Hematopoietic multipotent progenitor cell treated with erythropoietin and hydrocortisone succinate and interleukin-3 and kit ligand, for 4 days (in vitro differentiated cells): ENCODE measurements at places on chromosomes 13 and 19.

DNA sequence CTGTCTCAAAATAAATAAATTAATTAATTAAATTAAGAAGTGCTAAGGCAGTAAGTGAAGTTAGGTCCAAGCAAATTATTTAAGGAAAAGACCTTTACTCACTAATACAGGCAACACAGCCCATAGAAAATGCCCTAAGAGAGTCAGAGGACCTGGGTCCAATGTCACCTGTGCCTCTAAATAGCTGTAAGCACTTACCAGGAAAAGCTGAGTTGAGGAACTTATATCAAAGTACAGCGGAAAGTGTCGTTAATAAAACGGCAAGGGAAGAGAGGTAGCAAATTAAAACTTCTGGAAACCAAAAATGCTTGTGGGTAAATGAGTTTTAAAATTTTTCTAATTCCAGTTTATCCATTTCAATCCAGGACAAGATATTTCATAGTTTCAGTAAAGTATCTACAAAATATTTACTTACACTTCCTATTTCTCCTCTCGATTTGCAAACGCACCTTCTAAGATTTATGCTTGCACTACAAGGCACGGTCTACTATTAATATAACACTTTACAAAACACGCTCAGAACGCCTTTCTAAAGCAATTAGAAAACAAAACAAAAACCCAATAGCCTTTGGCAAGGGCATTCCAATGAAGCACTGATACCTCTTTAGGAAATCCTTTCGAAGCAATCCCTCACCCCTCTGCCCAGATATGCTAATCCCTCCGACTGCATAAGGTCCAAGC, 963 bp downstream of the VPS36 start:
- DNase-seq, result peak; percentile 22

GRCh38 chr13:40480915-40481516, 185.4 kb downstream of the FOXO1 start:
- no peak for DNase-seq

- no peak for DNase-seq
These were observed 51.1 kb downstream of the DNM2 start for GRCh38 chr19:10768936-10769335.

DNA sequence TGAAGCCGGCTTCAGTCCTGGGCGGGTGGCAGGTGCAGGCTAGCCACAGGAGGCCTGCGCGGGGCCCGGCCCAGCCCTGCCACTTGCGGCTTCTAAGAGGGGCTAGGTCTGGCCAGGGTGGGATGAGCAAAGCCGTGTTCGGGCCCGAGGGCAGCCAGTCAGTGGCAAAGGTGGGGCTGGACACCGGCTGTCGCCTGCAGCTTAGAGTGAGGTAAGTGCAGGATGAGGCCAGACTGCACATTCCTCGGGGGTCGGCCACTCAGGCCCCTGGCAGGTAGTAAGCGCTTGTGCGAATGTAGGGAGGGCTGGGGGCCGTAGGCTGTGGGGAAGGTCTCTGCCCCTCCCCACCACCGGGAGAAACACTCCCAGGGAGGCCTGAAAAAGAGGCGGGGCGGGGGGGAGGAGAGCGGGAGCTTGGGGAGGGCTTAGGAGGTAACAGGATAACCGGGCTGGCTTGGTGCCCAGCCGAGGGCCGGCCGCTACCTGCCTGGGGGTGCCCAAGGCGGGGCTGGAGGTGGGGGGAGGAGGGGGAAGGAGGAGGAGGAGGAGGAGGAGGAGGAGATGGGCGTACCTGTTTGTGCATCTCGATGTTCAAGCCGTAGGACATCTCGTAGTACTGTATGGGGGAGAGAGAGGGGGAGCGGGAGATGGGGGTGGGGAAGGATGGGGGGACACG, 6.4 kb downstream of the TLE5 start:
- DNase-seq, result no peak

- DNase-seq, result no peak
These were observed 329.7 kb downstream of the UQCRFS1 start for GRCh38 chr19:28883241-28883693.

DNA sequence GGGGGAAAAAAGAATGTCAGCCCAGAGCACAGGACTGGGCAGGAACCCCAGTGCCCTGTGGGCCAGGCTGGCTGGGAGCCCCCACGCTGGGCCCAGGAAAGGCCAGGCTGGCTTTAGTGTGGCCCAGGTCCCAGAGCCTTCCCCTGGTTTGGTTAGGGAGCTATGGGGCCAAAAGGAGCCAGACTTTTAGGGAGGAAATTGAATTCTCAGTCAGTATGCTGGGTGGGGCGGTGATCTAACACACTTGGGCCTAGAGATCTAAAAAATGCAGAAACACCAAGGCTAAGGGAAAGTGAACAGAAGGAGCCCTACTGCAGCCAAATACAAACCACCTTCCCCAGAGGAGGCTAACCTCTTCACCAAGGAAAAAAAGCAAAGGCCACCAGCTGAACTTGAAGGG, 137.5 kb downstream of the CRYL1 start:
- no peak for DNase-seq

GRCh38 chr13:98333486-98333885, 156.4 kb upstream of the RNF113B start:
- DNase-seq, result no peak

DNA sequence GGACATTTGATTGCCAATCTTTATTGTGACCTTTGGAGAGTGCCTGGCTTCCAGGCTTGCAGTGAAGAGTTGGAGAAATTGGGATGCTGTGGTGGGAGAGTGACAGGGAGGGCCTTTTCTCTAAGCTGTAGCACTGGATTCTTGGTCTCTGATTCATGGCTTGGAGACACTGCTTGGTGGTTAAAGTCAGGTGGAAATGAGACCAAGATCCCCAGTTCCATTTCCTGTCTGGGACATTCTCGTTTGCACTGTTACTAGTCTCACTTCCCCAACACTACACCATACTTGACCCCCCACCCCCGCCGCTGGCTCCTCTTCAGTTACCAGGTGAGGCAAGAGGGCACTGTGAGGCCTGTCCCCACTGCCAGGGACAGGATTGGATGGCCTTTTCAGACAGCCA, 2.9 kb downstream of the SUPT5H start:
- DNase-seq, result no peak

GRCh38 chr13:60572003-60572798, 175.2 kb downstream of the TDRD3 start:
- DNase-seq, result peak; percentile 7

DNA sequence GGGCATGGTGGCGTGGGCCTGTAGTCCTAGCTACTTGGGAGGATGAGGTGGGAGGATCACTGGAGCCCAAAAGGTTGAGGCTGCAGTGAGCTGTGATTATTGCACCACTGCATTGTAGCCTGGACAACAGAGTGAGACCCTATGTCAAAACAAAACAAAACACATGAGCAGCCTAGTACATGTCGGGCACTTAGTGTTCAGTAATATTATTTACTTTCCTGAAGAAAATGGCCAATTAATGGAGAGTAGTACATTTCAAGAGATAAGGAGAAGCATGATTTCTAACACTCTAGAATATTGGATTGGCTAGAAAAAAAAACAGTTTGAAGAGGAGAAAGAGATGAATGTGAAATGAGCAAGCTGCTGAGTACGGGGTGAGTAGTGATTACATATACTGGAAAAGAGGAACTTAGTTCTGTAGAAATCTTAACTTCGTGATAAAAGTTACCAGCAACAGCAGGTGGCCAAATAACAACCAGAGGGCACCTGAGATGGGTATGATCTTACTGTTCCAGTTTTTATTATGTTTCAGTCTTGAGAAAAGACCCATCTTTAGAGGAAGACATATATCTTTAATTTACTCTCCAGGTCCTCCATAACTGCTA, 36.2 kb downstream of the SPATA13 start:
- DNase-seq, result peak; percentile 65

- DNase-seq, result no peak
These were observed 9.8 kb downstream of the ECSIT start for GRCh38 chr19:11519138-11519537.

DNA sequence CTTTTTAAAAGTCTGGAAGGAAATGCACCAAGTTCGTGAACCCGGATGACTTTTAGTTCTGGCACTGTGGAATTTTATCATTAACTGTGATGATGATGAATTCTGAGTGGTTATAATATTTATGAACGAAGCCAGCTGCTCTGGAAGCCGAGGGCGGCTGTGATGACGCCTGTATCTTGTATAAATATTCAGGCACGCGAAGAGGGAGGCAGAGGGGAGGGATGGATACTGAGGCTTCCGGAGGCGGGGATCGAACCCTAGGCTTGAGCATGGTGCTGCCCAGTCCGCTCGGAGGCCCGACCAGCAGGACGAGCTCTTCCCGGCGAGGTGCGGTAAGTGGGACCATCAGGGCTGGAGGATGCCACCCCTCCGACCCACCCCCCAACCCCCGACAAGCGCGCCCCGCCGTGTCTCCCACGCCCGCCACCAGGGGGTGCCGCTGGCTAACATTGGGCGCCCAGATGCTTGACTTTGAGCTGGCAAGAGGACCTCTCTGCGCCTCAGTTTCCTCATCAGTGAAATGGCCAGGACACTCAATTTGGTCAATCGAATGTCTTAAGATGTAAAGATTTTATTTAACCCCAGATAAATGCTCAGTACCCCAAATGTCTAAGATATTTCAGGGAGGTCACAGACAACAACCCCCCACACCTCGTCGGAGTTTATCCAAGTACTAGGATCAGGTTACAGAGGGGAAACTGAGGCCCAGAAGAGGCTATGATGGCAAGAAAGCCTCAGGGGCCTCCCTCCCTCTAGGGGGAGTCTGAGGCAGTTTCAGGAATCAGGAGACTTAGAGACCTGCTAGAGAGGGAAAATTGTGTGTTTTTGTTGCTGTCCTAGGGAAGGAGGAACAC, 4.5 kb upstream of the RAB3A start:
- peak; percentile 61 for DNase-seq

DNA sequence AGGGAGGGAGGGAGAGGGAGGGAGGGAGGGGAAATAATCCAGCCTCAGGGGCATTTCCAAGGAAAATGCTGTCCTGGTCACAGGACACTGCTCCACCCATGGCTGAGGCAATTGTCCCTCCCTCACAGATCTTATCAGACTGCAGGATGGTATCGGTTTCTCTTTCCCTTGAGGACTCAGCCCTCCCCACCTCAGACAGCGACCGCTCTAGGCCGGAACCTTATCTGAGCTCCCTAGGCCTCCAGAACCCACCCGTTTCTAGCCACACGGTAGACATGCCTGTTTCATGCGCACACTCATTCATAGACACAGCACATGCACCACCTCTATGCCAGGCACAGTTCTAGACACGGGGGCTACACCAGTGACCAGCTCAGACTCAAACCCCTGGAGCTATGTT, 10.0 kb upstream of the IZUMO2 start:
- DNase-seq, result no peak

DNA sequence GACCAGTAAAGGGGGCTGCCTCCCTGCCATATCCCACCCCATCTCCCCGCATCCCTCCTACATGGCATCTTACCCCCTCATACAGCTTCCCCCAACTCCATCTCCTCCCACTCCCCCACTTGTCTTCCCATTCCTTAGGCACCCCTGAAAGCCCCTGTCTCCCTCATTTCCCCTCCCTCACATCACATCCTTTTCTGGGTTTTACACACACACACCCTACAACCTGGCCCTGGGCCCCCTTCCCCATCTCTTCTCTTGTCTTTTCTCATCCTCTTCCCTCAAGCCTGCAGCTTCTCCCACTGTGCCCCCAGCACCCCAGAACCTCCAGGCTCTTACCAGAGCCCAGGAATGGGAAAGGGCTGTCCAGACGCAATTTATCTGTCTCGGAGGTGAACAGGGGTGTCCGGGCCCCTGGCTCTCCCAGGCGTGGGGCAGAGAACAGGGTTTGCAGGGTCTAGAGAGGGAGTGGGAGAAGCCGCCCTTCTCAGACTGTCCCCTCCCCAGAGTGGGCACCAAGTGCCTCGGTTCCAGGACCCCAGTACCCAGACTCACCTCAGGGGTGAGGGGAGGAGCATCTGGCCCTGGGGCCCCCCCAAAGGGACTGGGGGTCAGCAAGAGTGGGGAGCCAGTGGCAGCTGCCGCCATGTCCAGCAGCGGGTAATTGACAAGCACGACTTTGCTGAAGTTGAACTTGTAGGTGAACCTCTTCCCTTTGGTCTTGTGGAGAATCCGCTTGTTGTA, 19.4 kb downstream of the ERFL start:
- no peak for DNase-seq

GRCh38 chr19:16536130-16536529, 6.1 kb downstream of the CHERP start:
- no peak for DNase-seq

- DNase-seq, result no peak
These were observed 41.7 kb downstream of the SIAH3 start for GRCh38 chr13:45809801-45810394.

GRCh38 chr19:44759083-44759804, 10.7 kb downstream of the BCL3 start:
- DNase-seq, result no peak

DNA sequence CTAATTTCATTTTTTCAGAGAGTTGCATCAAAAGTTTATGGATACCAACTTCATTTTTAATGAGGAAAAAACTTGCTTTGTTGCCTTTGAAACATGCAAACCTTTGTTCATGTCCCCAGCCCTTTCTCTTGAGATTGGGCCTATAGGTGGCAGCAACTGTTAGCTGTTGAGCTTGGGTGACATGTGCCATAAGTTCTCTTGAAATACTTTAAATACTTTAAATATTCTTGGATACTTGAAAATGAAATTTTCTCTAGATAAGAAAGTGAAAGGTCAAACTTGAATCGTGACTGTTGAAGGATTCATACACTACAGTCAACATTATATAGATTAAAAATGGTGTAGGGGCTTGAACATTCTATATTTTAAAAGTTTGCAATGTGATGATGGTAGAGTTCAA, 294.9 kb downstream of the NDFIP2 start:
- DNase-seq, result peak; percentile 72

GRCh38 chr13:24264976-24265375, 44.4 kb upstream of the C1QTNF9 start:
- peak; percentile 76 for DNase-seq

GRCh38 chr13:81406022-81406421, 1065.1 kb upstream of the SPRY2 start:
- DNase-seq, result no peak

- no peak for DNase-seq
These were observed 604.4 kb upstream of the SPRY2 start for GRCh38 chr13:80945328-80945727.

GRCh38 chr13:53821632-53822031, 793.0 kb downstream of the OLFM4 start:
- no peak for DNase-seq

DNA sequence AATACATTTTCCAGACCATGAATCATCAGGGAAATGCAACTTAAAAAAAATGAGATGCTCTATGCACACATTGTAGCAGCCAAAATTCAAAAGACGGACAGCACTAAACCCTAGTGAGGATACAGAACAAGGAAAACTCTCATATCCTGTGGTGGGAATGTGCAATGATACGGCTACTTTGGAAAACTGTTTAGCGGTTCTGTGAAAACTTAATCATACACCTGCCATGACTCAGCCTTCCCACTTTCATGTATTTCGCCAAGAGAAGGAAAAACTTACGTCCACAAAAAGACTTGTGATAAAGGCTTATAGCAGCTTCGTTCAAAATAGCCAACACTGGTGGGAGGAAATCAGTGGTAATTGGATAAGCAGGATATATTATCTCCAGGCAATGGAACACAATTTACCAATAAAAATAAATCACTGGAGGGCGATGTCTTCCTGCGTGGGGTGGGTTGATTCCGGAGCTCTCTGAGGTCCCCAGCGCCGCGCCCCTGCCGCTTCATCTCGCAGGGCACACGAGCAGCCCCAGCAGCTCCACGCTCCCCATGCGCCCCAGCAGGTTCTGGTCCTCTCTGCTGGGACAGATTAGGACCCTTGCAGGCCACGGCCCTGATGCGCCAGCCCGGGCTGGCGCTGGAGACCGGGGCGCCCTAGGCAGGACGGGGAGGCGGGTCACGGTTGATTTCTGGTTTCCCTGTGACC, 97.2 kb upstream of the ARHGEF7 start:
- no peak for DNase-seq

- DNase-seq, result peak; percentile 8
These were observed 951.3 kb downstream of the SLITRK5 start for GRCh38 chr13:88622362-88622973.
